ENCODE measurements at places on chromosomes 2 and 18. TPM values are rescaled to one million over a fixed set of nuclear protein-coding genes. Genes with fewer than 3 reads are reported as not detected.

EIF4E2 gene
- total RNA-seq, result 82.8 TPM

IL1B gene
- total RNA-seq, result 0.11 TPM

POTEJ gene
- total RNA-seq, result not detected

PLGLB2 gene
- 0.76 TPM for total RNA-seq

ZAP70 gene
- not detected for total RNA-seq

CPO gene
- total RNA-seq, result not detected

CCDC85A gene
- total RNA-seq, result 2.0 TPM

C2orf78 gene
- not detected for total RNA-seq

ESPNL gene
- 7.5 TPM for total RNA-seq

TEX44 gene
- total RNA-seq, result not detected

ANKRD30B gene
- under 0.01 TPM for total RNA-seq

TBR1 gene
- total RNA-seq, result not detected

KIF3C gene
- 18.1 TPM for total RNA-seq

CABYR gene
- total RNA-seq, result 3.5 TPM

MOCOS gene
- total RNA-seq, result 0.39 TPM

NEB gene
- 2.7 TPM for total RNA-seq

CTAGE1 gene
- 0.22 TPM for total RNA-seq

IRS1 gene
- 24.7 TPM for total RNA-seq

VIL1 gene
- total RNA-seq, result not detected

SLC8A1 gene
- total RNA-seq, result 4.3 TPM

HOXD13 gene
- not detected for total RNA-seq

CLEC4F gene
- total RNA-seq, result not detected

GPR39 gene
- total RNA-seq, result 34.2 TPM

ASIC4 gene
- total RNA-seq, result under 0.01 TPM

ABHD3 gene
- 5.1 TPM for total RNA-seq

POU3F3 gene
- total RNA-seq, result not detected

GREB1 gene
- under 0.01 TPM for total RNA-seq

ALPP gene
- 19.2 TPM for total RNA-seq

DARS1 gene
- total RNA-seq, result 95.8 TPM

PTPRN gene
- total RNA-seq, result 0.11 TPM

PSMA8 gene
- not detected for total RNA-seq
